Activated CD4-positive, alpha-beta memory T cell treated with anti-CD3 and anti-CD28 coated beads for 36 hours (primary cell): ENCODE measurements at places on chromosomes 5 and 9.

GRCh38 chr5:177448244-177448950 is 1.8 kb downstream of the PRR7 start:
- no peak for DNase-seq

DNA sequence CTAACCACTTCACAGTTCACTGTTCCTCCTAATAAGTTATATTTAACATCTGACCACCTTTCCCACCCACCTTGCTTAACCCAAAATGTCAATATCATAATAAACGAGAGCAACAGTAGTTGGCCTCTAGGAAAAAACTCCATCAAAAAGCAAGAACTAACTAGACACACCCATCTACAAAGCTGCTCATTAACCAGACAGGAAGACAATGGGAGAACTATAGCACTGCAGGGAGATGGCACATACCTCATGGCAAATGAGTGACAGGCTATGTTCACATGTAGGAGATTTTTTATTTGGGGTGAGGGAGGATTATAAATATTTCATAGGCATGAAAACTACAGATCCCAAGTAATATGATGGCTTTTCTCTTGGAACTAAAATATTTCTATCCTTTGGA is 23.6 kb upstream of the CDK5RAP2 start:
- DNase-seq: no peak

- DNase-seq: no peak
Measured at GRCh38 chr9:2387166-2387565, 234.4 kb upstream of the VLDLR start.

DNA sequence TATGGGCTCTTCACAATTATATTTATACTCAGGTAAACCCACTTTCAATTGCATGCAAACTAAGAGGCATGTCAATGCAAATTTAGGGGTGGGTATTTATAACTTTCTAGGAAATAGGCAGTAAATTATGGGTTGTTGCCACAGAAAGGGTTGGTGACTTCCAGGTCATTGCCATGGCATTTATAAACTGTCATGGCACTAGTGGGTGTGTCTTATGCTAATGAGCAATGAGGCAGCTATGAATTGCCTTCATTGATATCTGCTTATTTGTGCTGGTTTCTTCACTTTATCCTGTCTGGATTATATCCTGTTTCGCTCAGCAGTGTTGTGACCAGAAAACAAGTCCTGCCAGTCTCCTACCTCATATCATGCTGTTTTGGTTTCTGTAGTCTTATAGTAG is 597.3 kb upstream of the DAB2 start:
- no peak for DNase-seq

DNA sequence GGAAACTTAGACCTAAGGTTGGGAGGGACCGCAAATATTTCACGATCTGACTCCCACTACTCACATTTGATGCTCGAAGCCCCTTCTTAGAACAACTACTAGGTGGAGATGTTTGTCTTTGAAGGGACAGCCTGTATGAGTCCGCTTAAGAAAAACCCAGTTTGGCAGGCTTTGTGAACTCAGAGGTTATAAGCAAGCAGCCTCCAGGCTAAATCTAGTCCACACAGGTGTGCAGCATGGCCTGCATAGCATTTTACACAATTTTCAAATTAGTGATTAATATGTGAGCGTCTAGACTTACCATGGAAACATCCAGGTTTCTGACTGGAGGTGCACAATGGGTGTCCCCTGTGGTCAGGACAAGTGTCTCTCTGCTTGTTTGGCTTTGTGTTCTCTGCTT is 127.1 kb downstream of the KIF4B start:
- no peak for DNase-seq

DNA sequence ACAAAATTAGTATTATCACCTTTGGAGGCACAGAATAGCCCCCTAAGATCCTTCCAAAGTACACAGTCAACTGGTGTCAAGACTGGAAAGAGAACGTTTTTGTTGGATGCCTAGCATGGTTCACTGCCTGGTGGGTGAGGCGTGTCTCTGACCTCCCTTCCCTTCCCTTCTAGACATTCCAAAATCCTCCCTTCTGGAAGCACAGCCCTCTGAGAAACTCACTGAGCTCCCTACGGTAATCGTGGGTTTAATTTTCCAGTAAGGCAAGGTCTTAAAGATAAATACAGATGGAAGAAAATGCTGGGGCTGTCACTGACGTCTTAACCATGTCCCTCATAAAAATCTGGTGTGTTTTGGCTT is 138.8 kb downstream of the LIFR start:
- DNase-seq: no peak

DNA sequence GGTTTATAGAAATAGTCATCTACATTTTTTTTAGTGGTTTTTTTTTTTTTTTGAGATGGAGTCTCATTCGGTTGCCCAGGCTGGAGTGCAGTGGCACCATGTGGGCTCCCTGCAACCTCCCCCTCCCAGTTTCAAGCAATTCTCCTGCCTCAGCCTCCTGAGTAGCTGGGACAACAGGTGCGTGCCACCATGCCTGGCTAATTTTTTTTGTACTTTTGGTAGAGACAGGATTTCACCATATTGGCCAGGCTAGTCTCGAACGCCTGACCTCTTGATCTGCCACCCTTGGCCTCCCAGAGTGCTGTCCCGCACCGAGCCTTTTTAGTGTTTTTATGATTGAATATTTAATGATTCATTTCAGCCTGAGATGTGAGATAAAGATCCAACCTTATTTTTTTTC is 27.3 kb downstream of the ANKRD33B start:
- no peak for DNase-seq

DNA sequence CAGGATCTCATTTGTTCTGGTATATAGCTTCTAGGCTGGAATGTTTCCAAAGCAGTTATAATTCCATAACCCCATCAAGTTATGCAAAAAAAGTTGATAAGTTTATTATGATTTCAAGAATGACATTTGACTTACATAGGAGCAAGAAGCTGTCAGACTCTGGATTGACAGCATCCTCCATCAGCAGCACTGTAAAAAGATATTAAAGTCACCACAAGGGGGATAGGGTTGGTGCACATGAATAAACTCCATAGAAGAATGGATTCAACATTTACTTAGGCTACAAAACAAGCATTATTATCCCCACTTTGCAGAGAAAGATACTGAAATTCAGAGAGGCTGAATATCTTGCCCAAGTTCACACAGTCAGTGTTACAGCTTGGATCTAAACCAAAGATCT is 208.9 kb upstream of the SLC30A5 start:
- DNase-seq: no peak

DNA sequence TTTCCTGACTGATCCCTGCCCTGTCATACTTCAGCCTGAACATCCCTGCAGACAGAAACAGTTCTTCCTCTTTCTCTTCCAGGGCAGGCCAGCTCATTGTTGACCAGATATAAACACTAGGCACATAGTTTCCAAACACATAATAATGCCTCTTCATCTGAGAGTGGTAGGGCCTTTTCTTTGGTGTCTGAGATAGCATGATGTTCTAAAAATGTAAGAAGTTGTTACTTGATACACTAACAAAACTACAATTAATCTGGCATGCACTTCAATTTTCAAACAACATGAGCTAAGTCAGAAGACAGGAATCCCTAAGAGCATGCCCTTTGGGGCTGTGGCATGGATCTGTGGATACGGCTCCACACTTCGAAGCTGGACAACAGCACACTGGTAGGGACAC is 246.6 kb downstream of the SPOCK1 start:
- no peak for DNase-seq

GRCh38 chr9:91771864-91772263 is 178.2 kb downstream of the ROR2 start:
- DNase-seq: no peak

DNA sequence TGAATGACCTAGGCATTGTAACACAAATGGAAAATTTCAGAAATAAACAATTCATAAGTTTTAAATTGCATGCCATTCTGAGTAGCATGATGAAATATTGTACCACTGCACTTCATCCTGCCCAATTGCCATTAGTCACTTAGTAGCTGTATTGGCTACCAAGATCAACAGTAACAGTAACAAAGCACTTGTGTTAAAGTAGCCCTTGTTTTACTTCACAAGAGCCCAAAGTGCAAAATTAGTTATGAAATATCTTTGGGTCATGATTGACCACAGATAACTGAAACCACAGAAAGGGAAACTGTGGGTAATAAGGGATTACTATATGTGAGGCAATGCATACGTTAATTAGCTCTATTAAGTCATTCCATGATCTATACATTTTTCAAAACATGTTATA is 33.3 kb upstream of the RORB start:
- no peak for DNase-seq

- no peak for DNase-seq
Measured at GRCh38 chr5:107815109-107815508, 144.4 kb upstream of the EFNA5 start.

- no peak for DNase-seq
Measured at GRCh38 chr9:109253637-109254284, 67.1 kb downstream of the EPB41L4B start.

DNA sequence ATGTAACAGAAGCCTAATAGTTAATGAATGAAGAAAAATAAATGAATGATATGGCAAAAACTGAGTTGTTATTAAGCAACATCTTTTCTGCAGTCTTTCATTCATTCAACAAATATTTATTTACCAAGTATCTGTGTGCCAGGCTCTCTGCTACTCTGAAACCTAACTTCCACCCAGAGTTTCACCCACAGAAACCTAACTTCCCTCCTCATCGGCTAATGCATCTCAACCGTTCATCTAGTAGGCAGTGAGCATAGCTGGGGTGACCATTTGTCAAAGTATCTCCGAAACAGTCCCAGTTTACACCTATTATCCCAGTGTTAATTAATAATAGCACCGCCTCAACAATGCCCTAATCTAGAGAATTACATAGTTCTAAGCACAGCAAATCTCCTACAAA is 1.5 kb downstream of the TTC39B start:
- no peak for DNase-seq

GRCh38 chr5:154368041-154368800 is 77.6 kb upstream of the SAP30L start:
- DNase-seq: no peak

GRCh38 chr9:137963525-137963924 is 85.9 kb downstream of the CACNA1B start:
- no peak for DNase-seq

DNA sequence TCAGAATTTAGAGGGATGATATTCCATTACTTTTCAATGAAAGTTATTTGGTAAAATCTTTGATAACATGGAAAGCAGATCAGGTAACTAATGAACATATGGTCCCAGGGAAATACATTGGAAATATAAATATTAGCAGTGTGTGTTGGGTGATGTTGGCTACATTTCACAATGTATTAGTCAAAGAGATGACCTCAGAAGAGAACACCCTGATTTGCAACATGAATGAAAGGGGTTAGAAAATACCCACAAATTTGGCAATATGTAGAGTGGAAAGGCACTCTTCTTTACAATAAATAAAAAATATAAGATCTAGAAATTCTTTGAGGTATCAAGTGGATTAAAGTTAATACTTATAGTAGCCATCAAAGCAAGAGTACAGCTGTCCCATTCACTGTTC is 606.7 kb downstream of the PSAT1 start:
- DNase-seq: no peak

DNA sequence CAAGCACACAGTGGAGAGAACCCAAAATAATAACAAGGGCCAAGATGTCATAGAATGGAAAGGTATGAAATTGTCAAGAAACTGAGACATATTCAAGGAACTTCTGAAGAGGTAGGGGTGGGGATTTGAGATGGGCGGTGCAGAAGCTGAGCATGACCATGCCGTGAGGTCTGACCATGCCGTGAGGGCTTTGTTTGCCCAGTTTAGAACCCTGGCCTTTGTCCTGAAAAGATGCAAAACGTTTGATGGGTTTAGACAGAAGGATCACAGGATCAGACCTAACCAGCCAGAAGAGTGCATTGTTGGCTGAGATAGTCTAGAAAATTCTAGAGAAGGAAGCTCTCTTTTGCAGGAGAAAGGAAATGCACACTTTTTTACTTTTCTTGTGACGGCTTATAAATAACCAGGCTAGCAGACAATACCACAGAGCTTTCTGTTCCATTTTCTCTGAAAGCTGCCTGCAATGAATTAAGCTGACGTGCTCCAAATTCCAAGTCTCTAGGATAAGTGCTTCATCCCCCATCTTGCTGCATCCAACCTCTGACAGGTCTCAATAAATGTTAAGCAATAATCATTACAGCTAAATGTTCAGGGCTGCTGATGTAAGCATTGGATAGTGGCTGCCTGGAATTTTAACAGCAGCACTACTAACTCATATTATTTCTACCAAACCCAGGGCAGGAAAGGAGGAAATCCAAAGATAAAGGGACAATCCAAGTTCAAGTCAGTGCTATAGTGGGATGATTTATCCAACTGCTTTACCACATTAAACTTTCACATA is 110.9 kb upstream of the IL6ST start:
- no peak for DNase-seq

- no peak for DNase-seq
Measured at GRCh38 chr5:123297198-123297831, 125.9 kb downstream of the CEP120 start.

- DNase-seq: no peak
Measured at GRCh38 chr5:124806373-124807077, 60.1 kb upstream of the ZNF608 start.

DNA sequence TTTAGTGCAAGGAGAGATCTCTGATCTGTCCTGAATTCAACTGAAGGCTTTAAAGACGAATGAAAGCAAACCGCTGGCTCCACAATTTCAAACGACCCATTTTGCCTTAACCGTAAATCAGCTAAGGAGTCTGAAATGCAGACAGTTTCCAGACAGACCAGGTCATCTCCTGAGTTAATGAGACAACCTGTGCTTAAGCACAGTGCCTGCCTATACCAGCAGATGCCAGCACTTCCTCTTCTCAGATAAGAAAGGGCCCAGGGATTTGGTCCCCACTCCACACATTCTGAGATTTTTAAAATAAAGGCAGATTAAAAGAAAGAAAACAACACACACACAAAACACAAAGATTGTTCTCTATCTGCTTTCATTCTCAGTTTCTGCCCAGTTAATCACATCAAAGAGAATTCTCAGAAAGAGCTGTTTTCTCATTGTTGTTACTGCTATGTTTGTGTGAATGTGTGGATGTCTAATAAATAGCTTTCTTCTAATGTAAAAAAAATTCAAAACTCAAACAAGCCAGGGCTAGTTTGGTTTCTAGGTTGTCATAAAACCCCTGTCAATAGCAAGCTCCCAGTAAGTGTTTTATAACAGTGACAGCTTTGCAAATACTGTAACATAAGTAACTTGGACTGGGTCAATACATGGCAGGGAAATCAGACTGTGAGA is 157.7 kb upstream of the SLC24A2 start:
- DNase-seq: peak; percentile 21

- DNase-seq: no peak
Measured at GRCh38 chr5:36450229-36451014, 148.7 kb upstream of the RANBP3L start.

DNA sequence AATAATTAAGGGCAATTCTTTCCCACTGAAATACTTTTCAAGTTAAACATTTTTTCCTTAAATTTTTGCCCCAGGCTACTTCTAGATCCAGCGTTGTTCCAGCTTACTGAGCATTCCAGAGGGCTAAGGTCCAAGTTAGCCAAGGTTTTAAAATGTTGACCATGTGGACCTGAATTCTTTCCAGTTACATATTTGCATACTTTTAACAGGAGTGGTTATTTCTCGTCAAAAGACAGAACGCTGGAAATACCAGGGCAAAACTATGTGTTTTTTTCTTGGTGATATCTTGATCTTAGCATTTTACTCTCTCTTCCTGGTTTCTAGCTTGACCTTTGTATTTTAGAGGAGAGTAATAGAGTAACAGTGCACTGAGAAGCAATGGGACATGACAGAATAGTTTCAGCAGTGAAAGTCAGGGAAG is 32.8 kb downstream of the TMC1 start:
- DNase-seq: no peak

GRCh38 chr5:64653766-64654560 is 36.3 kb upstream of the SHISAL2B start:
- no peak for DNase-seq

GRCh38 chr5:172834415-172835289 is 601 bp downstream of the ERGIC1 start:
- peak; percentile 17 for DNase-seq

- DNase-seq: no peak
Measured at GRCh38 chr5:82404382-82404945, 126.3 kb upstream of the RPS23 start.
